ENCODE measurements at places on chromosomes 2 and 18.

DNA sequence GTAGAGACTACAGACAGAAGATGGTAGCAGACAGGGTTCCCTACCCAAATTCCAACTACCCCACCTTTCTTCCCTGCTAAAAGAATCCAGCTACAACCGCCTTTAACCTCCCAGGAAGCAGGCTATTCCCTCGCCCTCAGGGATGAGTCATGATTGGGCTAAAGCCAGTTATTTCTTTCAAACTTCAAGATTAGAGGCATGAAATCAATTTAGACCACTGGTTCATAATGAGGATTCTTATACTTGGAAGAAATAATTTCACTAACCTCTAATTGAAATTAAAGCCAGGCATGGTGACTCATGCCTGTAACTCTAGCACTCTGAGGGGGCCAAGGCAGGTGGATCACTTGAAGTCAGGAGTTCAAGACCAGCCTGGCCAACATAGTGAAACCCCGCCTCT is 20.0 kb downstream of the TRIP12 start:
- DNase-seq: no peak

- DNase-seq: no peak
These were observed 25.2 kb downstream of the SIX2 start for GRCh38 chr2:44983836-44984604.

- DNase-seq: no peak
These were observed 74.5 kb downstream of the TWIST2 start for GRCh38 chr2:238922435-238922834.

- no peak for DNase-seq
These were observed 35.6 kb downstream of the RAMP1 start for GRCh38 chr2:237894986-237895543.

DNA sequence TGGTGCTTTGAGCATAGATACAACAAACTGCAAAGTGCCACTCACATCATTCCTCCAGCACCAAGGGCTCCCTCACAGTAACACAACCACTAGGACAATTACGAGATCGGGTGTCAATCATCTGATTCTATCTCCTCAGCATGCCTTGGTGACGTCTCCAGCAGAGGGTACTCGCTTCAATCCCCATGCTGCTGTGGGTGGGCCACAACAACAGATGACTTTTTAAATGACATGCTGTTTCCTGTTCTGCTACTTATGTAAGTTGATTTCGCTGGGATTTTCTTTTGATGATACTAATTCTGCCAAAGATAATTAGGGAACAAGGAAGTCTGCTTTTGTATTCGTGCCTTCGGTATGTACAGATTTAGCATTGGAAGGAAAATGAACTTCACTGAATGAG is 1113.0 kb downstream of the BCL11A start:
- DNase-seq: no peak

DNA sequence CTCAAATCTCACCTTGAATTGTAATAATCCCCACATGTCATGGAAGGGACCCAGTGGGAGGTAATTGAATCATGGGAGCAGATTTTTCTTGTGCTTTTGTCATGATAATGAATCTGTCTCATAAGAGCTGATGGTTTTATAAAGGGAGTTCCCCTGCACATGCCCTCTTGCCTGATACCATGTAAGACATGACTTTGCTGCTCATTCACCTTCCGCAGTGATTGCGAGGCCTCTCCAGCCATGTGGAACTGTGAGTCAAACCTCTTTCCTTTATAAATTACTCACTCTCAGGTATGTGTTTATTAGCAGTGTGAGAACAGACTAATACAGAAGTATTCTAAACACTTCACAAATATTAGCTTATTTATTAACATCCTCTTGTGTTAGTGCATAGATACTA is 516.7 kb downstream of the LRRTM4 start:
- DNase-seq: no peak

GRCh38 chr18:63208676-63209075 is 110.9 kb downstream of the BCL2 start:
- DNase-seq: no peak

- no peak for DNase-seq
These were observed 82.6 kb upstream of the GLI2 start for GRCh38 chr2:120653046-120653445.

GRCh38 chr2:98769784-98770183 is 38.9 kb upstream of the MGAT4A start:
- peak; percentile 33 for DNase-seq

DNA sequence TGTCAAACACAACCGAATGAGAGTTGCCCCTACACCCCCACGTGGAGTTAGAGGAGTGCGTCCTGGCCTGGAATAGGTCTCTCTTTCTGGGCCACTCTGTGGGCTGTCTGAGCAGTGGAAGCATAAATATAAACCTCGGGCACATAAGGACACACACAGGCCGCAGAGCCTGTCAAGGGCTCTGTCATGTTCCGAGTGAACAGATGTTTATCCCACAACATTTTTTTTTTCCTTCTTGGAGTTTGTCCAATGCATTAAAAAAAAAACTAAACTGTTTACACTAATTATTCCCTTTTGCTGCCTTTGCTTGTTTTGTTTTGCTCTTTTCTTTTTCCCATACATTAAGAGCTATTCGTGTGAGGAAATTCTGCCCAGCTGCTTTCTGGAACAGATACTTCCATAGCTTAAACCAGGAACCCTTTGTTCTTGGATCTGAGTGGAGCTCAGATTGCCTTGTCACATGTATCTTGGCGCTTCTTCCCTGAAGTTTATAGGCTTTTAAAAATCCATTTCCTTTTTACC is 228.3 kb upstream of the FOSL2 start:
- DNase-seq: no peak

- no peak for DNase-seq
These were observed 121.1 kb upstream of the FN1 start for GRCh38 chr2:215556979-215557378.

GRCh38 chr2:55431982-55432627 is 12.4 kb upstream of the CCDC88A start:
- DNase-seq: peak; percentile 52
